ENCODE measurements at places on chromosomes 11 and 22.

DNA sequence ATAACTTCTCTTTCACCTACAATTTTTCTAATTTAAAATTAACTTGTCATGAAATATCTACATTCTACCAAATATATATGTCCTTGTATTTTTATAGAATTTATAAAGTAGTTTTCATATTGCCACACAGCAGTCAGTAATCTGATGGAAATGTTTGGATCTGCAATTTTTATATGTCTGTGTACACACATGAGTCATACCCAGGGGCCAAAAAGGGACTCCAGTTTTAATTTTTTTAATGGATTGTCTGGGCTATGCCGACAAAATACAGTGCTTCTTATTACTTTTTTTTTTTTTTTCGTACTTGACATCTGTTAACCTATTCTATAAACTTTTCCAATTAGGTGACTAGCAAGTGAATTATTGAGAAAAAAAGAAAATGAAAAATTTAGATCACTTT lies 6.3 kb downstream of the GUCY1A2 start:
- DNase-seq, result no peak

GRCh38 chr11:35483131-35483820 lies 42.1 kb downstream of the PAMR1 start:
- no peak for DNase-seq

DNA sequence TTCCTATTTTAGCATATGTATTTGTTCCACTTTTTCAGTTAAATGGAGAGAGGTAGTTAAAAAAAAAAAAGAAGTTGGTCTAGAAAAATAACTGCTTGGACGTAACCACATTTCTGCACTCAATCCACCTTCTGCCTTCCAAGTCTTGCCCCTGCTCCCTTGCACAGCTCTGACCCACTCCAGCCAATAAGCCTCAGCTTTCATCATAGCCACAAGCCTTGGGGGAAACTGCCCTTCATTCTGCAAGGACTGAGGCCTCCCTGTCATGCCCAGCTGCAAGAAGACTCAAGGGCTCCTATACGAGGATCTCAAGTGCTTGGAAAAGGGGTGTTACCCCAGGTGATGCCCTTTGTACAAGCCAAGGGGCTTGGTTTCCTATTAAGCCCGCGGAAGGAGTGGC lies 36.0 kb upstream of the OAF start:
- peak; percentile 5 for DNase-seq

DNA sequence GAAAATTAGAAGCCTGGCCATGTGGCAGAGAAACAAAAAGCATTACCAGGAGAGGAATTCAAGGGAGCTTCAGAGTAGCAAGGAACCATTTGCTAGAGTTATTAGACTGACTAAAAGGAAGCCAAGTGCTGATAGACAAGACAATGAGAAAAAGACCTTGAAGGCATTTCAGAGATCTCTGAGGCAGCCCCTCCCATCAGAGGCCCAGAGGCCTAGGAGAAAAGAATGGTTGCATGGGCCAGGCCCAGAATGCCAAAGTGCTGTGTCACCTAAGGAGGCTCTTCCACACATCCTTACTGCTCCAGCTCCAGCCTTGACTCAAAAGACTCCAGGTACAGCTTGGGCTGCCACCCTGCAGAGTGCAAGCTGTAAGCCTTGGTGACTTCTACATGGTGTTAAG lies 61.8 kb upstream of the POU2AF2 start:
- no peak for DNase-seq

- DNase-seq, result peak; percentile 49
These were observed 4.8 kb downstream of the SLC35C1 start for GRCh38 chr11:45809456-45810395.

- no peak for DNase-seq
These were observed 243.4 kb upstream of the POU2AF2 start for GRCh38 chr11:111001986-111002611.

GRCh38 chr11:17407575-17407974 lies 19.1 kb upstream of the KCNJ11 start:
- DNase-seq, result no peak

- DNase-seq, result peak; percentile 86
These were observed 11.9 kb downstream of the KCNJ4 start for GRCh38 chr22:38442967-38443627.

DNA sequence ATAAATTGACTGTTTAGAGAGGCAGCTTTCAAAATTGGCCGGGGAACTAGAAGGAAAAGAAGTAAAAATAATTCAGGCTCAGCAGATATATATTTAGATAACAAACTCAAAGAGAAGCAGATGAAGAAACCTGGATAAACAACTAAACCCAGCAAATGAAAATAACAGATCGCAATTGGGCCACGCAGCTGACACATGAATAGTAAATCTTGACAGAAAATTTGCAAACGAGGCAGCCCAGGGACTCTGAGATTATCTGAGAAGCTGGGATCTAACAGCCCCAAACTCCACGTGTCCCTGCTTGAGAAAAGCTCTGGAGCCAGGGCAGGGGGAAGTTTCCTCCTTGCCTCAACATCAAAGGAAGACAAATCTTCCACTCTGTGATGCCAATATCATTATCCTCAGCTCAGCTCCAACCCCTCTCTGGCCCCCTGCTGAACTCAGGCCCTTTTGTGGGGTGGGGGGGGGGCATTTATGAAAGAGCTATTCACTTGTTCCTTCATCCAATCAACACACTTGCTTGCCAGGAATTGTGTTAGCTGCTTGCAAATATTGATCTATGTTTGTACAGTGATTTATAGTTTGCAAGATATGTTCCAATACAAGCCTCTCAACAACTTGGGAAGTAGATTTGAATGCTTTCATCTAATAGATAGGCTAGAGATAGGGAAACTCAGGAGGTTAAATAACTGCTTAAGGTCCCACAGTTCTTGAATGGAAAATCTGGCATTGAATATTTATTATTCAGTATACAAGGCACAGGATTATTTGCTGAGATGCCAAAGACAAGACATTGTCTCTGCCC lies 72.5 kb upstream of the C11orf87 start:
- no peak for DNase-seq

GRCh38 chr11:93842461-93842860 lies 8.0 kb downstream of the VSTM5 start:
- DNase-seq, result no peak

Data from cardiac septum (tissue), 1 donor.